ENCODE measurements at places on chromosomes 6 and 20. TPM values are rescaled to one million over a fixed set of nuclear protein-coding genes. Genes with fewer than 3 reads are reported as not detected.

Gene MAS1L
- total RNA-seq = not detected

Gene MRAP2
- total RNA-seq = 3.1 TPM

Gene STXBP5
- total RNA-seq = 8.9 TPM

Gene FOXQ1
- 0.56 TPM for total RNA-seq

Measured in MG63 (cell line).